ENCODE measurements at places on chromosomes 5 and 9.

GRCh38 chr5:17094830-17095229 is 122.6 kb upstream of the BASP1 start:
- no peak for DNase-seq

DNA sequence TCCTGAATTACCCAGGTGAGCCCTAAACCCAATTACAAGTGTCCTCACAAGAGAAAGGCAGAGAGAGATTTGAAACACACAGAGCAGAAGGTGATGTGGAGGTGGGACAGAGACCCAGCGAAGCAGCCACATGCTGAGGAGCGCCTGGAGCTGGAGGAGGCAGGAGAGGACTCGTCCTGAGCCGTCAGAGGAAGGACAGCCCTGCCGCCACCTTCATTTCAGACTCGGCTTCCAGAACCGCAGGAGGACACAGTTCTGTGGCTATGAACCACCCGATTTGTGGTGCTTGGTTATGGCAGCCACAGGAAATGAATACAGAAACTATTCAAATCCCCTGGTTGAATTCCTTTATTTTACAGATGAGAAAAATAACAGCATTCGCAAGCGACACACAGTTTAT is 16.4 kb upstream of the FBP1 start:
- no peak for DNase-seq

DNA sequence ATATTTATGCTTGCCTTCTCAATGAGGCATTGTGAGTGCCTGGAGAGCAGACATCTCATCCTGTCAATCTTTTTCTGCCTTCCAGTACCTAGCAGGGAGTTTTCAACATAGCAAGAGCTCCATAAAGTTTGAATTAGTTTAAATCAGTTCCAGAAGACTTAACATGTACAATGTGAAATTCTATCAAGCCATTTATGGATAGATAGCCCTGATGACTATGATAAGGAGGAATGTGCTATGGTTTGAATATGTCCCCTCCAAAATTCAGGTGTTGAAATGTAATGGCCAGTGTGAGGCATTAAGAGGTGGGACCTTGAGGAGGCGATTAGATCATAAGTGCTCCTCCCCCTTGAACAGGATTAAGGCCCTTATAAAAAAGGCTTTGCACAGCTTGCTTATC is 306.9 kb upstream of the SMARCA2 start:
- DNase-seq = no peak

DNA sequence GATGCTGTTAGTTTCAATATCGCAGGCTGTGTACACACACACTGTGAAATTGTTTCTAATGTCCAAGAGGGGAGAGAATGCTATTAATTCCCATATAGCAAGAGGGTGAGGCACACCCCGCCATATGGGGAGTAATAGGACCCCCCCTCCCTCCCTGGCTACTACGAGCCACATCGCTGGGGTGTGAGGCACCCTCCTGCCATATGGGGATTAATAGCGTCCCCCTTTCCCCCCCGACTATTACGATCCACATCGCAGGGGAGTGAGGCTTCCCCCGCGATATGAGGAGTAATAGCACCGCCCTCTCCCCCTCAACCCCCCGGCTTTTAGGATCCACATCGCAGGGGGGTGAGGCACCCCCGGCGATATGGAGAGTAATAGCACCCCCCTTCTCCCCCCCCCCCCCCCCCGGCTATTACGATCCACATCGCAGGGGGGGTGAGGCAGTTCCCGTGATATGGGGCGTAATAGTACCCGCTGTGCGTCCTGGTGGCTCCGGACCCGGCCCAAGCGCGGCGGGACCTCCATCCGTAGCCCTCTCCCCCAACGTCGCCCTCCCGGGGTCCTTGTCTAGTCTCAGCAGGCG is 494 bp upstream of the STK32A start:
- no peak for DNase-seq

DNA sequence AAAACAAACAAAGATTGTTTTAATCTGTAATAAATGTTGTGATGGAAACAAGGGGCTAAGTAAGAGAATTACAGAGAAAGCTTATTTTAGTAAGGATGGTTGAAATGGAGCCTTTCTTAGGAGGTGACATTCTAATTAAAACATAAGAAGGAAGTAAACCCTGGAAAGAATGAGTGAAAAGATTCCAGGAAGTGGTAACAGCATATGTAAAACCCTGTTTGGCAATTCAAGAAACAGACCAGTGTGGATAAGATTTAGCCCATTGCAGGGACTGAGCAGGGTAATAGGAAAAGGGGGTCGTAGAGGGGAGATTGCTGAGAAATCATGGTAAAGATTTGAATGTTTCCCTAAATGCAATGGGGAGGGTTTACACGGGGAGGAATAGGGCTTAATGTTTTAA is 21.6 kb upstream of the PIP5K1B start:
- DNase-seq = no peak

DNA sequence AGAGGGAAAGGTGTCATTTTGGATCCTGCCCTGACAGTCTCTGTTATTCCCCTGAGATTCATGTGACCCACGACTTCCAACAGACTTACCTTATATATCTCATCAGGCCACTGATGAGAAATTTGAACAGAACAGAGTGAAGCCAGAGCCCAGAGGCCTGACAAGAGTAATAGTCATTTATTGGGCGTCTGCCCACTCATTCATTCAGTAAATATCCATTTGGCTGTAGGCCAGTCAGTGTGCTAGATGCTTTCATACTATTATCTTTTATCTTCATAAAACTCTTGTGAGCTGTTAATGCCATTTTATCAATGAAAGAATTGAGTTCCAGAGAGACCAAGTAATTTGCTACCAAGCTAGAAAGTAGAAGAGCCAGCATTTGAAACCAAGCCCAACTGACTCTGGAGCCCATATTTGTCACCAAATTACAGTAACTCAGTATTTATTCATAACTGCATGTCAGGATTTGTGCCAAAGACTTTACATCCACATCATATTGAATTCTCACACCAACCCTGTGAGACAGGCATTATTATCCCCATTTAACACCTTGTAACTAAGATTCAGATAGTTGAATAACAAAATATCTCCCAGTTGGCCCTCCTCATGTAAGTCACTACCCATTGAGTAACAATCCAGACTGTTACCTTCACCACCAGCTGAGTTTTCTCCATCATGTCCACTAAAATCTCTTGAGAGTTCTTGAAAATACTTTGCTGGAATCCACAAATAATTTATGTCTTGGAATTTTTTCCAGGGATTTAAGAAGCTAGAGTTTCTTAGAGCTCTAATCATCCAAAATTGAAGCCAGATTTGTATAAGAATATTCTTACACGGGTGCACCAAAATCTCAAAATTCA is 2.5 kb downstream of the PTPDC1 start:
- no peak for DNase-seq

- DNase-seq = no peak
Measured at GRCh38 chr5:142106061-142106460, 2.5 kb upstream of the NDFIP1 start.

GRCh38 chr9:21831841-21832509 is 29.5 kb downstream of the MTAP start:
- no peak for DNase-seq

- no peak for DNase-seq
Measured at GRCh38 chr5:87190687-87191086, 77.0 kb upstream of the RASA1 start.

DNA sequence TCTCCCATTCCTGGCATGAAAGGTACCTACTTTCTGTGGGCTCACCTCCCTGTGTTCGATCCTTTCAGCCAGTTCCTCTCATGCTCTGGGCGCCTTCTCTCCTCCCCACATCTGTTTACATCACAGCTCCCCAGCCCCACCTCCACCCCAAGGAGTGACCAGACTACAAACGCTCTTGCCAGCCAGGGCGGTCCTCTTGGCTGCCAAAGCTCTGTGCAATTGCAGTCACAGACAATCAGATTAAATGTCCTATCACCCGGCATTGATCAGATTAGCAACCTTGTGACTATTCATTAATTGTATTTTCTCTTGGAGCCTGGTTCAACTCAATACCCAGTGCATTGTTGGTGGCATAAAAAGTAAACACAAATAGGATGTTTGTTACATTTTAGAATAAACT is 211.2 kb upstream of the TBCA start:
- DNase-seq = no peak

DNA sequence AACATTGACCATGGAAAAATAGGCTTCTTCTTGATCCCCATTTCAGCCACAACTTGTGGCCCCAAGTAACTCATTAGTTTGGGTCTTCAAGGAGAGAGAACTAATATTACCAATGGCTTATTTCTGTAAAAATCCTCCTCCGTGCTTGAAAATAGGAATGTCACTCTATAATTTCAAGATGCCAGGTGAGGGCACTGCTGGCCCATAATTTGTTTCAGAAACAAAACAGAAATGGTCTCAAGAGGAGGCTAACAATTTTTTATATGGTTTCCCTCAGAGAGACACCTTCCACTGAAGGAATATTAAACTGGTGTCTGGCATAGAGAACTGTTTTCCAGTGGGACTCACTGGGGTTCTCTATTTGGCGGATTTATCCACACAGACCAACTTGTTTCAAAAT is 437.0 kb upstream of the TRPC7 start:
- no peak for DNase-seq

DNA sequence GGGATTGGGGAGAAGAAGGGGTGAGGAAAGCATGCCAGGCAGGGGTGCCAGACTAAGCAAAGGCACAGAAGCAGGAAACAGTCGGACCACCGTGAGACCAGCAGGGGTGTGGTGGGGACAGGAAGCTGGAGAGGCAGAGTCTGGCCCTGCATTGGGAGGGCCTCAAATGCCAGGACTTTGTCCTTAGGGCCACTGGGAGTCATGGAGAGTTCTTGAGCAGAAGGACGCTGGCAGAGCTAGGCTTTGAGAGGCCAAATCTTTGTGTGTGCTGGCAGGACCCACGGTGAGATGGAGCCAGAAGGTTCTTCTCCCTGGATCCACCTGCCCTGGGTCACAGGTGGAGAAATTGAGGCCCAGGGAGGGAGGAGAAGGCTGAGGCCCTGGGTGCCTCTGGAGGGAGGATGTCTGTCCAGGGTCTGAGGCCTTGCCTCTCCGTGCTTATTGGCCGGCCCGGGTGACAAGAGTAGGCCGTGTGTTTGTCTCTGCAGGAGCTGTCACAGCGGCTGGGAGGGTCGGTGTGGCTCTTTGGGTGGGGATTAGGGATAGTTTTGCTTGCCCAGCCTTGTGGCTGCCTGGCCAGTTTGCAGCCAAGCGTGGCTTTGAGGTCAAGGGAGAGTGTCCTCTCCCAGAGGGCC is 1.8 kb upstream of the ENG start:
- DNase-seq = no peak

- DNase-seq = no peak
Measured at GRCh38 chr9:114830546-114830945, 24.7 kb upstream of the TNFSF15 start.

DNA sequence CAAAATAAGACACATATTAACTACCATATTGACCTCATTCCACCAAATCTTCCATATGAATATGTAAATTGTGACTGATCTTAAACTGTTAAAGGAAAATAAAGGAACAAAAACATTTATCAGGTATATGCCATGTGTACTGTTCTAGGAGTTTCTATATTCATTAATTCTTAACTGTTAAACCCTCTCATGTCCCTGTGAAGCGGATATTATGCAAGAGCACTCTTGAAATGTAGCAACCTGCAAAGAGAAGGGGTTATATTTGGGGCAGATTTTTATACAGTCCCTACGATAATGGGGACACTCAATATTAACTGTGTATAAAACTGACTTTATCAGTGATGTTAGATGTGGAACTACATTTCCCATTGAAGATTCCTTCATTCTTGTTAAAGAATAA is 184.9 kb upstream of the OR13F1 start:
- DNase-seq = no peak

DNA sequence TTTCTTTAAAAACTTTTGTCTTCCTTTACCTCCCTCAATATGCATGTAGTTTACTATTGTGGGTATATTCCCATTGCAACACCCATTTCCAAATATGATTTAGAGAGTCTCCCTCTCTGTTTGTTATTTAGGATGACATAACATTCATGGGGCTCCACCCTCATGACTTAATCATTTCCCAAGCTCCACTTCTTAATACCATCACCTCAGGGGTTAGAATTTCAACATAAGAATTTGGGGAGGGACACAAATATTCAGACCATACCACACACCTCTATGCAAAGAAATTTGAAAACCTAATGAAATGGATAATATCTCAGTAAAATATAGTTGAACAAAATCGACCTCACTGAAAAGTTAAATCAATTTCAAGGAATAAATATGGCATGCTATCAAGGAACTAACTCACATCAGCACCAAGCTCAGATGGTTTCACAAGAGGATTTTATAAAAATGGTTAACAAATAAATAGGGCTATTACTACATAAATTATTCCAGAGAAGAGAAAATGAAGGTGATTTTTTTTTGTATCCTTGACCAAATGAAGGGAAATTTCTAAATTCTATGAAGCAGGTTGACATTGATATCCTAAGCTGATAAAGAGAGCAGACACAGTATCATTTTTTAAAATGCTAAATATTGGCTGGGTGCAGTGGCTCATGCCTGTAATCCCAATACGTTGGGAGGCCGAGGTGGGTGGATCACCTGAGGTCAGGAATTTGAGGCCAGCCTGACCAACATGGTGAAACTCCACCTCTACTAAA is 20.2 kb upstream of the UBTD2 start:
- no peak for DNase-seq

GRCh38 chr5:68445257-68446069 is 229.9 kb downstream of the PIK3R1 start:
- no peak for DNase-seq

GRCh38 chr5:150320044-150320613 is 17.4 kb upstream of the ARSI start:
- no peak for DNase-seq

GRCh38 chr5:2399096-2399495 is 352.4 kb downstream of the IRX2 start:
- DNase-seq = no peak

GRCh38 chr5:83568186-83568585 is 96.6 kb downstream of the VCAN start:
- DNase-seq = no peak

GRCh38 chr9:74960561-74960960 is 7.8 kb upstream of the C9orf40 start:
- DNase-seq = no peak

DNA sequence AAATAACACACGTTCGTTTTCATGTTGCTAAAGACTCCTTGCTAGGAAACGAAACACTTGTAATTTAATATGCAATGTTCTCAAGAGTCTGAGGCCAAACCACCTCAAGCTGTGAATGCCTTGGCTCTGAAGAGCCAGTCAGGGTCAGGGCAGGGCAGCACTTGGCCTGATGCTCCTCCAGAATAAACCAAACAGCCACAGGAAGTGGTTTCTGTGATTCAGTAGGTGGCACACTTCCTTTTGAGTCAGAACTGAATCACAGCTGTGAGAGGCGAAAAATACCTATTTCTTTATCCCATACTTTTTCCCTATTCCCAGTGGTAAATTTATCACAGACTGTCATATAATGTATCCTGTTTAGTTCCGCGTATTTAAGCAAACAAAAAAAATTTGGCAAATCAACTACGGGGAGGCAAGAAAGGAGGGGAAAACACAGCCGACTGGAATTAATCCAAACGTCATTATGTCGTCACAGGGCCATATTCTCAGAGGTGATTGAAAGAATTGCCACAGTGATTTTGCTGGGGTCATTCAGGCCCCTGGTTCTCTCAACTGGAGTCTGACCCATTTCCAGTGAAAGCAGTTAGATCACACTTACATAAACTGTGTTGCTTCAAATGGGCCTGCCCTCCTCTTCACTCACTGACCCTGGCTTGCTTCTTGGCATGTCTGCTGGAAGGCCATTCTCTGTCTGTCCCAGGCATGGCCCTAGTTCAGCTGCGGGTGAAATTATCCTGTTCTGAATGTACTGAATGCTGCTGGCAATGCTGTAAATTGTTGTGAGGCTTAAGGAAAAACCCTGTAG is 71.2 kb downstream of the ARRDC3 start:
- peak; percentile 51 for DNase-seq

Data from activated T-cell treated with anti-CD3 and anti-CD28 coated beads, Interleukin-2, amount 50 U/mL, for 4 hours (primary cell).